ENCODE measurements at places on chromosomes 2 and 18.

GRCh38 chr18:74282755-74283554 is 8.8 kb downstream of the CYB5A start:
- no peak for DNase-seq

DNA sequence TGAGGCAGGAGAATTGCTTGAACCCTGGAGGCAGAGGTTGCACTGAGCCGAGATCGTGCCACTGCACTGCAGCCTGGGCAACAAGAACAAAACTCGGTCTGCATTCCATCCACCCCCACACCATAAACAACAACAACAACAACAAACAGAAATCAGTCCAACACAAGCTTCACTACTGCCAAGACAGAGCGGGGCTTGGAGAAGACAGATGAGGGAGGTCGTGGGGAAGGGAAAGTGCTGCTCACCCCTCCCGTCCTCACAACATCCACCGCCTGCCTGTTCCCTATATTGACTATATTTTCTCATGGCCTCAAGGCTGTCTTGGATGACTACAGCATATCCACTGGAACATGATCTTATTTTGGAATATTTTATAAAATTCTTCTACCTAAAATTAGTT is 137.6 kb upstream of the TTC39C start:
- DNase-seq: no peak

- no peak for DNase-seq
Observed at GRCh38 chr2:144571770-144572169, 51.9 kb upstream of the ZEB2 start.

- DNase-seq: no peak
Observed at GRCh38 chr2:9629222-9630116, 1.3 kb downstream of the YWHAQ start.

- no peak for DNase-seq
Observed at GRCh38 chr2:69241664-69242514, 145.1 kb downstream of the GFPT1 start.

DNA sequence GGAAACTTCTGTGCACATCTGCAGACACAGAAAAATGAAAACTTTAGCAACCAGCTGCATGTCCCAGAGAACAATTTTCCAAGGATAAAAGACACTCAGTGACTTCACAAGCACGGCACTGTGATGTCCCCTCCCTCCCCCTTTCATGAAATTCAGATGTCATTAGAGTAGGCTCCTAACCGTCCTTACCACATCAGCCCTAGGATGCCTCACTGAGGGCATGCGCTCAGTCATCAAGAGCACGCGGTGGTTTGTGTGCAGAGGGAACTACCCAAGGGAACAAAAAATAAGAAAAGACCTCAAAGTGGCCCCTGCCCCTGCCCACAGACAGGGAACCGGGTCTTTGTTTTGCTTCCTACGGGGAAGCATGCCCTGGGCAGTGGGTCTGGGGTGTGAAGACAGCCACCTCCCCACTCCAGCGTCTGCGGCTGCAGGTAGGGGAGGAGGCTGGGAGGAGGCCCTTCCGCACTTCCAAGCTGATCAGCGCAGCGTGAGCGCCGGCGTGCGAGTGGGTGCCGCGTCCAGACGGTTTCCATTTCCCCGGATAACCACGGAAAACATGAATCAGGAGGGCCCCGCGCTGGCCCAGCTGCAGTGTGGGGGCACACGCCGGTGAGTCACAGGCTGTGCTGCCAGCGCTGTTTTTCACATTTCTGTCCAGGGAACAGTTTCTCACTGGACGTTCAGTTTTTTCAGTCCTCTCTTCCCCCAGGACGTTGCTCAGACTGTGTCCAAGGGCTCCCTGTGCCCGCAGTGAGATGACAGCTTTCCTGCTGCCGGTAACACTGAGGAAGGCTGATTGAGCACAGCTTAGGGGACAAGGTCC is 70.6 kb downstream of the COPS8 start:
- no peak for DNase-seq

GRCh38 chr2:60158262-60158661 is 395.2 kb downstream of the BCL11A start:
- no peak for DNase-seq

- no peak for DNase-seq
Observed at GRCh38 chr2:211760103-211760502, 778.5 kb downstream of the ERBB4 start.

GRCh38 chr18:3703732-3704176 is 253.8 kb downstream of the TGIF1 start:
- DNase-seq: peak; percentile 32

DNA sequence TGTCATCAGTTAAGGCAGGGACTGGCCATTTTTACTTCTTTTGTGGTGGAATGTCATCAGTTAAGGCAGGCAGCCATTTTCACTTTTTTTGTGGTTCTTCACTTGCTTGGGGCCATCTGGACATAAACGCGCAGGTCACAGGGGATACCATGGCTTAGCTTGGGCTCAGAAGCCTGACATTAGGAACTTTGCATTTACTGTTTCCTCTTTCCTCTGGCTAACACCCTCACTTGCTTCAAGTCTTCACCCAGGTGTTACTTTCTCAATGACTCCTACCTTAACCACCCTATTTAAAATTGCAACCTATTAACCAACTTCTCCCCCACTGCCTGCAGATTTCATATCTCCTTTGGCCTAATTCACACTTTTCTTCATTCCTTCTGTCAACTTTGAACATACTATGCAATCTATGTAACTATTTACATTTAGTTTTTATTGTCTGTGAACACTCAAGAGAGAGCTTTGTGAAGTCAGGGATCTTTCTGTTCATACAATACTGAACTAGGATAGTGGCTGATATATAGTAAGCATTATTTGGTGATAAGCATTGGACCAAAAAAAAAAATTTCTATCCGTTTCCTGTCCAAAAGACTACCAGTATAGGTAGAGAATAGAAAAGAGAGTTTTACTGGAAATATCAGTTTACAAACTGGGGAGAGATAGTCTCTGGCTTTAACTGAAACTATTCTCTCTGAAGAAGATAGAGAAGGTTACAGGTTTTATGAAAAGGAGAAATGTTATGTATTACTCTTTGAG is 600.1 kb upstream of the ZNF804A start:
- DNase-seq: no peak

DNA sequence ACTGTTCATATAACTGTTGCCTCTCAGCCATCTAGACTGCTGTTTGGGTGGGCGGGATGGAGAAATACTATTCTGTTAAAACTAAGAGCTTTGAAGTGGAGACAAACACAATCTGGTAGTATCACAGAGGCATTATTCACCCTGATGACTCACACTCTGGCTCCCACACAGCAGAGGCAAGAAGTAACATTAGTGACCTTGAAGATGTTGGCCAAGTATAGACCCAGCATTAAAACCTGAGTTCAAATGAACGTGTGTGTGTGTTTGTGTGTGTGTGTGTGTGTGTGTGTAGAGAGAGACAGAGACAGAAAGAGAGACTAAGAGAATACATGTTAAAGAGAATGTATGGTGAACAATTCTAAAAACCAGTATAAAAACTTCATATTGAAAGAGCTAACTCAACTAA is 22.5 kb upstream of the ACVR1 start:
- peak; percentile 85 for DNase-seq

DNA sequence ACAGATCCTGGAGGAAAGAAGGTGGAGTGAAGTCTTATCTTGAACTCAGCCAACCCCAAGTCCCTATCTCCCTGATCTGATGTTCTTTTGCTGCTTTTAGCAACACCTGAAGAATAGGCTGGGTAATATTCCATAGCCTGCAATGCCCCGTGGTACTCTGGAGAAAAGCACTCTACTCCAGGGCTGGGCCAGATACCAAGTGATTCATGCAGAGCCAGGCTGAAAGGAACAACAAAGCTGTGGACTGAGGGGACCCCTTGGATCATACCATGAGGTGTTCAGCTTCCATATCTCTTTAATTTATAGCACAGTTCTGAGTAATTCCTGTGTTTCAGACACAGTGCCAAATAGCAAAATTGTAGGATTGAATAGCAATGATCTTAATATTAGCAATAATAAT is 130.6 kb downstream of the NXPH2 start:
- DNase-seq: no peak

DNA sequence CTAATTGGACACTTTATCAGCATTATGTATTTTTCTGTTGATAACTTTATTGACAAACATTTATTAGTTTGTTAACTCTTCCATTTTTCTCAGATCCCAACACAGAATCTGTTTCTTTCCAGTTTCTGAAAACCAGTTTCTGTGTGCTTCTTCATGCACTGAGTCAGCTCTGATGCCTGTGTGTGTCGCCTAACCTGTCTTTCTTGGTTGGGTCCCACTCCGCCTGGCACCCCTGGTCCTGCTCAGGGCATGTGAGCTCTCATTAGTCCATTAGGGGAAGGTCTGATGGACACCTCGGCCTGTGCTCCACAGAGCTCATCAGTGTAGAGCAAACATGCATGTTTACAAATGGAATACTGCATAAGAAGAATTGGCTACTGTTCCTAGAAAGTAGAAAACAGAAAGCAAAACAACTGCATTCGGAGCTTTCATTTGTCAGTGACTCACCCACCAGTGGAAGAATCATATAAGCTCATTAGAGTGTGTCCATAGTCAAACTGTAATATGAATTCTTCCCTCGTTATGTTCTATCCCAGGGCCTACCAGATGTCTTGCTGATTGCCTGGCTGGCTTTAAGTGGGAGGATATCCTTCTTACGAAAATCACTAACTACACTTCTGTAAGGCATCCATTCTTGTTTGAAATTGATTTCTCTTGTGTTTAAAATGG is 137.7 kb downstream of the SNTG2 start:
- DNase-seq: no peak

GRCh38 chr2:120884472-120885290 is 149.0 kb downstream of the GLI2 start:
- no peak for DNase-seq

GRCh38 chr2:147366279-147366678 is 478.6 kb upstream of the ACVR2A start:
- DNase-seq: no peak

DNA sequence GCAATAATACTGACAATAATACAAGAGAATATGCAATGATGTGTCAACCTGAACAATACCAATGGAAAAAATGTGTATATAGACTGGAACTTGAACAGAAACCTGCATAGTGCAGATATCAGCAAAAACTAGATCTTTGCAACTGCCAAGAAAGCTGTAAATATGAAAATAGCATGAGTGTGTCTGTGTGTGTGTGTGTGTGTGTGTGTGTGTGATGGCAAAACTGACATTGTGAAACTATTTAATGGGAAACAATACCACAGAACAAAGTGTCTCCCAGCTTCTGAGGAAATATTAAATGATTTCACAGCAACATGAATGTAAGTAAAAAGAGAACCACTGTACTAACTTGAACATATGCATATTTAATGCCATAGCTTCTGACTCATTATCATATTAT is 558.2 kb upstream of the LINC00305 start:
- no peak for DNase-seq

DNA sequence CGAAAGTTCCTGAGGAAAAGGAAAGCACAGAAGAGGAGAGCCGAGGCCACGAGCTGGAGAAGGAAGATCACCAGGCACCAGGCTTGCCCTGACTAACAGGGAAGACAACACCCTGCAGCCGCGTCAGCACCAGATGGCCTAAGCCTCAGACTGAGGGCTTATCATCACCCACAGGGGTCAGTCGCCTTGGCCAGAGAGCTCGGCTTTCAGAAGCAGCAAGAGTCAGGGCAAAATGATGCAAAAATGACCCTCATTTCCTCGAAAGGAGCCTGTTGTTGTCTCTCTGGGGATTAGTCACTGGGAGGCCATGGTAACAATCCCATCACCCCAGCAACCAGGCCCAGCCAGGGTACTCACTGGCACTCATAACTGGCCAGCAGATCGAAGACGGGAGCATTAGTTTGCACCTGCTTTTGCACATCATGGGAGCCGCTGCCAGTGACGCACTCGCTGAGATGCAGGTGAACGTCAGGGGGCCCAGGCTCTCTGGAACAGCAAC is 42.7 kb upstream of the ZFP36L2 start:
- peak; percentile 92 for DNase-seq

- no peak for DNase-seq
Observed at GRCh38 chr18:37553633-37554398, 11.8 kb downstream of the CELF4 start.

- no peak for DNase-seq
Observed at GRCh38 chr2:19020144-19021099, 338.0 kb downstream of the OSR1 start.

GRCh38 chr2:73084971-73085370 is 13.5 kb upstream of the SFXN5 start:
- DNase-seq: no peak

DNA sequence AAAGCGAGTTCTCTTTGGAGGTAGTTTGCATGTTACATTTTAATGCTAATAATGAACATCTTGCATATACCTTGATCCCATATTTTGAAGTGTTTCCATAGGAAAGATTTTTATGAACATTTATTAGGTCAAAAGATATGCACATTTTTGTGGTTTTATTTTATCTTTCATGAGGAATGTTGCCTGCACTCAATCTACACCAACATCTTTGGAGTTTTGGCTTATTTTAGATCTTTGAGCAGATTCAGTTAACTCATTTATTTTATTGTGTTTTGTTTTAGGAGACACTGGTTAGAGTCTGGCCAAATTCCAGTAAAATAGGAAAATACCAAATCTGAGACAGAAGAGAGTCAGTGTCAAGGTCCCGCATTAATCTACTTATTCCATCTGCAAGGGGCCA is 540.9 kb downstream of the RNF144A start:
- no peak for DNase-seq

DNA sequence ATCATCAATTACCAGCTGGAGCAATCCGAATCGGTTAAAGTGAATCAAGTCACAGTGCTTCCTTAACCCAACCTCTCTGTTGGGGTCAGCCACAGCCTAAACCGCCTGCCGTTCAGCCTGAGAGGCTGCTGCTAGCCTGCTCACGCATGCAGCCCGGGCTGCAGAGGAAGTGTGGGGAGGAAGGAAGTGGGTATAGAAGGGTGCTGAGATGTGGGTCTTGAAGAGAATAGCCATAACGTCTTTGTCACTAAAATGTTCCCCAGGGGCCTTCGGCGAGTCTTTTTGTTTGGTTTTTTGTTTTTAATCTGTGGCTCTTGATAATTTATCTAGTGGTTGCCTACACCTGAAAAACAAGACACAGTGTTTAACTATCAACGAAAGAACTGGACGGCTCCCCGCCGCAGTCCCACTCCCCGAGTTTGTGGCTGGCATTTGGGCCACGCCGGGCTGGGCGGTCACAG is 496 bp upstream of the ITGA4 start:
- DNase-seq: no peak

DNA sequence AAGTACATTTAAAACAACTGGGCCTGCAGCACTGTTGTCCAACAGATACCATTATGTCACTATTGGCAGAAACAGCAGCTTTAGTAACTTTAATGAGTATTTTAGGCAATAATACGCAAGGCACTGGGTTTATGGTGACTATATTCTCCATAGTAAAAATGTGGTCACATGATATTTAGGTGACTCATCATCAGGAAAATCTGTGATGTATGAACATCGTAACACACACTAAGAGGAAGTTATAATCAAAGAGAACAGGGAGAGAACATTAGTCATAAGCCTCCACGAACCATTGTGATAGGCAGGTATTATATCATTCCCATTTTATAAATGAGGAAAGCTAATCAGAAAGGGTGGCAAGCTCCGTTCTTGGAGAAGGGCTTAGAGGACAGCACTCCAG is 36.9 kb downstream of the RAPH1 start:
- peak; percentile 60 for DNase-seq

All from HFF-Myc (cell line).